ENCODE measurements at places on chromosomes 2 and 18. TPM values are rescaled to one million over a fixed set of nuclear protein-coding genes. Genes with fewer than 3 reads are reported as not detected.

DNA sequence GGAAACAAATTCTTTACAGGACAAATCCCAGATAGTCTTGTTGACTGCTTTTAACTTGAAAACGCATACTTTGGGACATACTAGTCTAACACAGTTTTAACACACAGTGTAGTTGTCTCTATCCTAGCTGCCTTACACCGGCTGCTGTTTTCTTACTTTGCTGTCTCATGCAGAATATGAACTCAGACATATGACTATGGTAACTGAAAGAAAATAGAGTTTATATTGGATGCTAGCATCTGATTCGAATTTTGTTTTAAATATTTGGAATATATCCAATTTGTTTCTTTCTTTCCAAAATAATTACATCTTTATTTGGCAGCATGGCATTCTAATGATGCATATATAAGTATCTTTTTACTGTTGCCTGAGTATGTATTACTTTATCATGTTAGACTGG lies 69.8 kb downstream of the ANKRD12 start:
- no peak for DNase-seq

DNA sequence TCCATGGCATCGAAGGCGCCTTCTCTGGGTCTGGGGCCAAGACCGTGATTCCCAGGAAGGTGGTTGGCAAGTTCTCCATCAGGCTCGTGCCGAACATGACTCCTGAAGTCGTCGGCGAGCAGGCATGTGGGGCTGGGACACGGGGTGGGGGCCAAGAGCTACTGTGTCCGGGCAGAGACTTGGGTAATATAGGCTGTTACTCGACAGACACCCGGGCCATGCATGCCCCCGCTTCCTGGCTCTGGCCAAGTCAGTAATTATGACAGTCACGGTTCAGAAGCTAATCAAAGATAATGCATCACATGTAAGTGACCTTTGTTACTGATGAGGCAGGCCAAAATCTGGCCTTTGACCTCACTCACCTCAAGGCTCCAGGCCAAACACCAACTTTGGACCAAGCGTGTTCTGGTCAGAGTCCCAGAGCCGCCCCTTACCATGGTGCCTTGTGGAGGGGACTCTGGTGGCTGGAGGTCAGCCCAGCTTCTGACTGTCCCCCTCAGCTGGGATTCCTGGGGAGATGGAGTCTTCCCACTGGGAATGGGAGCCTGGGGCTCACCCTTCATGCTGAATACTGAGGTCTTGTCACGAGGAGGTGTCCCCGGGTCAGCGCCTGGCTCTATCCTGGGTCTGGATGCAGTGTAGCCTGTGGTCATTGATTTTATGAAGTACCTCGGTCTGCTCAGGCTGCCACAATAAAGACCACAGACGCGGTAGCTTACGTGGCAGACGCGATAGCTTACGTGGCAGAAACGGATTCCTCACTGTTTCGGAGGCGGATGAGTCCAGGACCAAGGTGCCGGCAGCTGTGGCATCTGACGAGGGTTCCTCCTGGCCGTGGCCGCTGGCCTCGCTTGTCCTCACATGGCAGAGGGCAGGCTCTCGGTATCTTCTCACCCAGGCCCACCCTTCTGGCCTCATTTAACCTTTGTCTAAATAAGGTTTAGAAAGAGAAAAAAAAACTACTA lies 17.7 kb upstream of the CNDP1 start:
- DNase-seq, result no peak

Gene DNAH6
- 3.0 TPM for polyA plus RNA-seq

Gene IL1RL1
- polyA plus RNA-seq, result 0.59 TPM

Gene OTOF
- 0.27 TPM for polyA plus RNA-seq

- no peak for DNase-seq
Observed at GRCh38 chr2:217652761-217653639, 349.8 kb downstream of the TNS1 start.

- no peak for DNase-seq
Observed at GRCh38 chr2:45643095-45643494, 8.4 kb upstream of the PRKCE start.

DNA sequence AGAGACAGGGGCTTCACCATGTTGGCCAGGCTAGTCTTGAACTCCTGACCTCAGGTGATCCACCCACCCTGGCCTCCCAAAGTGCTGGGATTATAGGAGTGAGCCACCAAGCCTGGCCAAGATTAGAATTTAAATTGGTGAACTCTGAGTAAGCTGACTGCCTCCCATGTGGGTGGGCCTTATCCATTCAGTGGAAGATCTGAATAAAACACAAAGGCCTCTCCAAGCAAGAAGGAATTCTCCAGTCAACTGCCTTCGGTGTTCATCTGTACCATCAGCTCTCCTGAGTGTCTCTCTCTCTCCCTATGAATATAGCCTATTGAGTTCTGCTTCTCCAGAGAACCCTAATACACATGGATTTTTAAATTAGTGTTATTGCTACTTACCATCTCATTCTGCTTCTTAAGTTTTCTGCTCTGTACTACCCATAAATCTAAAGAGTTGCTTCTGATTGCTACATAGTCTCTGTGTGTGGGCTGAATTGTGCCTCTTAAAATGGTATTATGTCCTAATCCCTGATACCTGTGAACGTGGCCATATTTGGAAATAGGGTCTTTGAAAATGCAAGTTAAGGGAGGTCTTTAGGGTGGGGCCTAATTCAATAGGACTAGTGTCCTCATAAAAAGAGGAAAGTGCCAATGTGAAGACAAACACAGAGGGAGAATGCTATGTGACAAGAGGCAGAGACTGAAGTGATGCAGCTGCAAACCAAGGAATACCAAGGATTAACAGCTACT lies 36.3 kb downstream of the FBXO11 start:
- DNase-seq, result no peak

DNA sequence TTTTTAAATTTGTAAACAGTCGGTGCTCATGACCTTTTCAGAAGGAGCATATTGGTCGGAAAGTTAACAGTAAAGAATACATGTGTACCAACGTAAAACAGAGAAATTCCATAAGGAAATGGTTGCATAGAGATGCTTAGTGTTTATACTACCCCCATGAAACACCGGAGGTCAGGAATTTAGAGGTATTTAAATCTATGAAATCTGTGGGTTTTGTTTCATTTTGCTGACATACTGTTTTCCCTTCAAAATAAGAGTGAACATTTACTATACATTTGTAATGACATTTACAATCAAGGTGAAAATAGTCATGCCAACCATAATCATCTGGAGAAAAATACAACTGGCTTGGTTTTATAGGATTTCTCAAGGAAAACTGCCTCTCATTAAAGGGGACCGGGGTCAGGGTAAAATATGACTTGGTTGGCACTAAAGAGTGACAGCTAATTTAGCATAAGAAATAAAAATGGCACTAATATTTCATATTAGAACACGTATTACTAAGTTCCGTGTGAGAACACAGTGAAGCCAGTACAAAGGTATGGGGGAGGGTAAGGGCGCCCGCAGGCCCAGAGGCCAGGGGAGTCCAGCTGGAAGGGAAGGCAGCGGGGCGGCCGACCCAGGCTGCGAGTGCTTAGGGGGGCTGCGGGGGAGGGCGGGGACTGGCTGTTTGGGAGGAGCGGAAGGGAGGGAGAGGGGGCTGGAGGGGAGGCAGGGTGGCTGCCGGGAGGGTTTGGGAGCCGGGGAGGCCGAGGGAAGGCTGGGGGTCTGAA lies 1.1 kb upstream of the RNU4ATAC start:
- DNase-seq, result peak; percentile 59

- DNase-seq, result no peak
Observed at GRCh38 chr2:32522770-32523169, 105.1 kb upstream of the TTC27 start.

Gene SP5
- 0.39 TPM for polyA plus RNA-seq

DNA sequence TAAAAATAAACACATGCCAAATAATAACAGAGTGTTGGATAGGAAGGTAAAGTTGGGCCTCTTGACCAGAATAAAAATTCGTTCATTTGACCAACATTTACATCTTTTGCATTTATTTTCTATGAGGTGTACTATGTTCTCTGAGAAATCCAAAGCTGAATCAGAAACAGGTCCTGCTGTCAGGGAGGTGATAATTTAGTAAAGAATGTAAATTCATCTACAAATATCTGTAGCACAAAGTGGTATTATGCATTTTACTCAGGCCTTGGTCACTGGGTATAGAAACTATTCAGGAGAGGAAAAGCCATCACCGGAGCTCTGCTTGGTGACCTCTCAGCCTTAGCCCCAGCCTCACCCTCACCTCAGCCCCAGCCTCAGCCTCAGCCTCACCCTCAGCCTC lies 208.9 kb downstream of the SPP2 start:
- DNase-seq, result no peak

Gene CD8B
- 0.77 TPM for polyA plus RNA-seq

GRCh38 chr18:61639886-61640285 lies 252.9 kb downstream of the RNF152 start:
- DNase-seq, result no peak

Gene MRPL53
- polyA plus RNA-seq, result 48.5 TPM

DNA sequence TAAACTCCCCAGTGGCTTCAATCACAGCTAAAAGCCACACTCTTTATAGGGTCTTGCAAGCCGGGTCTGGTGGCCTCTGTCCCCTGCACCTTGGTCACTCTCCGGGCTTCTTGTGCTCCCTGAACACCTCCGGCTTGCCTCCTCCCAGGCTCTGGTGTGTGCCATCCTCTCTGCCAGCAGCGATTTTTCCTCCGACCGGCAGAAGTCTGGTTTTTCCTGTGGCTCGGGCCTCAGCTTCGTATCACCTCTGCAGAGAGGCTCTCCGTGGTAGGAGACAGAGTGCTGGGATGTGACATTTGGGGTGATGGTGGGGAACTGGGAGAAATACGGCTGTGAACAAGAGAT lies 58.8 kb upstream of the HPCAL1 start:
- DNase-seq, result no peak

DNA sequence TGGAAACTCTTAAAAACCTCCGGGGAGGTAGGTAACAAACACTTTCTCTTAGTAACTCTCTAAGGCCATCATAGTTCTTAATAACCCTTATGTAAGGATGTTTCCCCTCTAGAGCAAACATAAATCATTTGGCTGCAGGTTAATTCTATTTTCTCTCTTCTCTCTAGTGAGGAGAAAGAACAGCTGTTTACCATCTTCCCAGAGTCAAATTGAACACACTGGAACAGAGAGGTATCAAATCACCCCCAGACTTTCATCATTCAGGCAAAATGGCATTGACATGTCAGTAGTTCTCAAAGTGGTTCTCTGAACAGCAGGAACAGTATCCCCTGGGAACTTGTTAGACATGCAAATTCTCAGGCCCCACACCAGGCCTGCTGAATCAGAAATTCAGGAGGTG lies 240.7 kb downstream of the MEIS1 start:
- no peak for DNase-seq

DNA sequence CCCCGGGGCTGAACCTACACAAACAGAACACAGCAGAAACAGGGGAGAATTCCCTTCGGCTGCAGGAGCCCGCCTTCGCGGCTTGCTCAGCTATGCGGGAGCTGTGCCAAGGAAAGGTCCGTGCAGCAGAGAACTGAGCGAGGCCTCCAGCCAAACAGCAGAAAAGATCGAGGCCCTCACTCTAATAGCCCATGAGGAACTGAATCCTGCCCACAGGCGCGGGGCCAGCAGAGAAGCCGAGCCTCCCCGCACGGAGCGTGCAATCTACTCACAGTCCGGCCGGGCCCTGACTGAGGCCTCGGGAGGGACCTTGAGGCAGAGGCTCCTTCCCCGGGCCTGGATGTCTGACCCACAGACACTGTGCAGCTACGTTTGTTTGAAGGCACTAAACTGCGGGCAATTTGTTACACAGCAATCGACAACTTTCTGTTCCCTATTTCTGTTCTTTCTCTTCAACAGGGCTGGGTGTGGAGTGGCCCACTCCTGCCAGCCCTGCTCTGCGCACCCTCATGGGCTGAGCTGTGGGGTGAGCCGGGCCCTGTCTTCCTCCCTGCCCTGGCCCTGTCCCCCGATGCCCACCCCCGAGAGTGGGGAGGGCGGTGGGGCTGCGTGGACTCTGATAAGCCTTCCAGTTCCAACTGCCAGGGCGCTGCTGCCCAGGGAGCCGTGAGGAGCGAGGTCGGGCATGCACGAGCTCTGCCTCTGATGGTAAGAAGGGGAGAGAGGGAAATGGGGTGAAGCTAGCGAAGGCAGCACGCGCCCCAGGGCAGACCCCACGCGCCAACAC lies 13.7 kb downstream of the HES6 start:
- DNase-seq, result no peak

GRCh38 chr2:136206613-136207012 lies 88.7 kb upstream of the CXCR4 start:
- DNase-seq, result no peak

Gene PCBP1
- 332 TPM for polyA plus RNA-seq

- DNase-seq, result no peak
Observed at GRCh38 chr2:5791371-5791770, 99.2 kb downstream of the SOX11 start.

Gene INPP5D
- 10.7 TPM for polyA plus RNA-seq

- no peak for DNase-seq
Observed at GRCh38 chr18:49377742-49378141, 82.7 kb downstream of the DYM start.

DNA sequence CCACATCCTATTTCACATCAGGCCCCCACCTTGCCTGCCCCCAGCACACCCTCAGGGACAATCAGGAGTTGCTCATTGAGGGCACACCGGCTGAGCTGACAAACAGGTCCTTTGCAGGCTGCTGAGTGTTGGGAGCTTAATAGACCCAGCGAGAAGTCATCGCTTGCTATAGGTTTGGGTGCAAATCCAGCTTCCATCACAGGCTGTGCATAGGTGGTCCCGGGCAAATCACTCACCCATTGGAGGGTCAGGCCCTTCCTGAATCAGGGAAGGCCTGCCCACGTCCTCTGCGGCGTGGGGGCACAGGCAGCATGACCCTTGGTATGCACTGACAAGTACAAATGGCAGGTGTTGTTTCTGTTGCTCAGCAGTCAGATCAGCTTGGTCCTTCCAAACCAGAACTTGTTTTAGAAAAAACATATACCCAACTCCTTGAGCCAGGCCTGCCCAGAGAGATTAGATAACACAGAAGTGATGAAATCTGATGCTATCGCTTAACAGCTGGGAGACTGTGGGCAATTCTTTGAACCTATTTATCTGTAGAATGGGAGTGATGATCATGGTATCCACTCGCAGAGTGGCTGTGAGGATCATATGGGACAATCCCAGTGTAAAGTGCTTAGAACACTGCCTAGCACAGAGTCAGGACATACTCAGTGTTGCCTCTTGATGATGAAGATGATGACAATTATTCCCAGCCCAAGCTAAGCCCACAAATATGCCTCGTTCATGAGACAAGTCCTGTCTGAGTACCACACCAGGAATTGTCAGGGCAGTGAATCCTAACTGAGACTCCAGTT lies 34.9 kb downstream of the SMAD7 start:
- DNase-seq, result no peak

Gene NR4A2
- 1.00 TPM for polyA plus RNA-seq

DNA sequence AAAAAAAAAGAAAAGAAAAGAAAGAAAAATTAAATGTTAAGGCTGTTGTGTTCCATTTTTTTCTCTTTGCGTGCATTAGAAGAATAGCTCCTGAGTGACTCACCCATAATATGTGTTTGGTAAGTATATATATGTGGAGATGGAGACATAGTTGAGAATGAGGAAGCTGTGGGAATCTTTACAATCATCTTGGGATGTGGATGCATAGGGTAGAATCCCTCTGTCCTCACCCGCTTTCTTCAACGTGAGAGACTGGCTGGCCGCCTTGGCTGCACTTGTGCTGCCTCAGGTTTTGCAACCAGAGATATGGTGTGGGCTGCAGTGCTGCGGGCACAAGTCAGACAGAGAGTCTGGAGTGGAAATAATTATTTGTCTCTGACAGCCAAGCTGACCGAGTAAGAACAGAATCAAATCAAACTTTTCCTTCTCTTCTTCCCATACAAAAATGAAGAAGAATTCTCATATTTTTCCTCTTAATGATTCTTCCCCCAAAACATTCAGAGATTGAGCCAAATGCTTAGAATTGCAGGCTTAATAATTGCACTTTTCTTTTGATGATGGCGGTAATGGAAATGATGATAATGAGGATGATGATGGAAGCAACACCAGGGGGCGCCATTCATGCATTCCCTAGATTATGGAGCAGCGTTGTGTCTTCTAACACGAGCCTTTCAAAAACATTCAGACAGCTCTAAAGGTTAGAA lies 48.5 kb downstream of the SERPINB7 start:
- no peak for DNase-seq

Data from right renal pelvis (tissue), 4 donors.